ENCODE measurements at places on chromosomes 2 and 18. TPM values are rescaled to one million over a fixed set of nuclear protein-coding genes. Genes with fewer than 3 reads are reported as not detected.

The IL1R2 gene
- not detected for total RNA-seq

The MYL12A gene
- total RNA-seq = 39.1 TPM

The PROKR1 gene
- 2.8 TPM for total RNA-seq

The GPR45 gene
- 0.94 TPM for total RNA-seq

The CMPK2 gene
- 8.1 TPM for total RNA-seq

The CPO gene
- total RNA-seq = not detected

The RSAD2 gene
- 5.9 TPM for total RNA-seq

The DPP10 gene
- total RNA-seq = 101 TPM

The GALM gene
- total RNA-seq = 2.2 TPM

The CRYGC gene
- not detected for total RNA-seq

The SCN3A gene
- 313 TPM for total RNA-seq

The RASGRP3 gene
- 12.2 TPM for total RNA-seq

Measured in parietal lobe (tissue), 2 donors.